ENCODE measurements at places on chromosomes 5 and 9.
A peak's percentile ranks its signal among the peaks of the same experiment; 100 is the strongest.

GRCh38 chr5:114434396-114435219 lies 72.7 kb downstream of the KCNN2 start:
- no peak for DNase-seq

DNA sequence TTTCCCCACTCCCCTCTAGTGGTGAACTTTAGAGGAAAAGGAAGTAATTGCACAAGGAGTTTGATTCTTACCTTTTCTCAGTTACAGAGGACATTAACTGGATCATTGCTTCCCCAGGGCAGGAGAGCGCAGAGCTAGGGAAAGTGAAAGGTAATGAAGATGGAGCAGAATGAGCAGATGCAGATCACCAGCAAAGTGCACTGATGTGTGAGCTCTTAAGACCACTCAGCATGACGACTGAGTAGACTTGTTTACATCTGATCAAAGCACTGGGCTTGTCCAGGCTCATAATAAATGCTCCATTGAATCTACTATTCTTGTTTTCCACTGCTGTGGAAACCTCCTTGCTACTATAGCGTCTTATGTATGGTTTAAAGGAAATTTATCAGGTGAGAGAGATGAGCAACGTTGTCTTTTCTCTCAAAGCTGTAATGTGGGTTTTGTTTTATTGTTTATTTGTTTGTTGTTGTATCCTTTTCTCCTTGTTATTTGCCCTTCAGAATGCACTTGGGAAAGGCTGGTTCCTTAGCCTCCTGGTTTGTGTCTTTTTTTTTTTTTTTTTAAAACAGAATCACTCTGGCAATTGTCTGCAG lies 25.3 kb downstream of the SLC22A5 start:
- DNase-seq: peak; percentile 24

- no peak for DNase-seq
These were observed 239.9 kb downstream of the ROR2 start for GRCh38 chr9:91710158-91710557.

GRCh38 chr5:171783051-171783450 lies 2.6 kb upstream of the SMIM23 start:
- DNase-seq: no peak

GRCh38 chr5:148760945-148761638 lies 65.3 kb upstream of the ADRB2 start:
- no peak for DNase-seq

All from nephron progenitor cell (in vitro differentiated cells).